Stimulated activated CD8-positive, alpha-beta memory T cell treated with anti-CD3 and anti-CD28 coated beads, Interleukin-4, amount 100 ng/mL, for 48 hours (primary cell): ENCODE measurements at places on chromosomes 12 and 14.

DNA sequence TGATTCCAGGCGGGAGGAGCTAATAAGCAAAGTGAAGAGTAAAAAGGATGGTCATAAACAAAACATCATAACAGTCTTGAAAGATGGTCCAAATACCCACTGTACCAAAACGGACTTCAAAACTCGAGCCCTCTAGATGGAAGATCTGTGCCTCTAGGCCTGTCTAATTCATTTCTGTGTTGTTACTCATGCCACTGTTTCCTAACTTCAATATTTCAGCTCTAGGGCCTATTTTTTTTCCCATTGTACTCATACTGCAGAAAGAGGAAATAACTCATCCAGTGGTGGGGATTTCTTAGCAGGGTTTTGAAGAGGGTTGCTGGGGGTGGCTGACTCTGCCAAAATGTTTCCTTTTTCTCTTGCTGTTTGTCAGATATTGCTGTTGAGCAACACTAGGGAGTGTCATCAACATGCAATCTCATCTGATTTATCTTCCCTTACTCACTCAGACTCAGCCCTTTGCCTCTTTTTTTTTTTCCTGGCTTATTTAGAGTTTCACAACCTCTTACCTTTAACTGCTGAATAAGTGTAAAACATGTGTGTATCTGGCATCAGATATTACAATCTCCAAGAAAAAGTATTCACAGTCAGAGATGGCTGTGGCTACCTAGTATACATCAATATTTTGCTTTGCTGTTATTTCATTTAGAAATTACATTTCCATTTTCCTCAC is 189.6 kb downstream of the DUSP6 start:
- DNase-seq, result peak; percentile 69

DNA sequence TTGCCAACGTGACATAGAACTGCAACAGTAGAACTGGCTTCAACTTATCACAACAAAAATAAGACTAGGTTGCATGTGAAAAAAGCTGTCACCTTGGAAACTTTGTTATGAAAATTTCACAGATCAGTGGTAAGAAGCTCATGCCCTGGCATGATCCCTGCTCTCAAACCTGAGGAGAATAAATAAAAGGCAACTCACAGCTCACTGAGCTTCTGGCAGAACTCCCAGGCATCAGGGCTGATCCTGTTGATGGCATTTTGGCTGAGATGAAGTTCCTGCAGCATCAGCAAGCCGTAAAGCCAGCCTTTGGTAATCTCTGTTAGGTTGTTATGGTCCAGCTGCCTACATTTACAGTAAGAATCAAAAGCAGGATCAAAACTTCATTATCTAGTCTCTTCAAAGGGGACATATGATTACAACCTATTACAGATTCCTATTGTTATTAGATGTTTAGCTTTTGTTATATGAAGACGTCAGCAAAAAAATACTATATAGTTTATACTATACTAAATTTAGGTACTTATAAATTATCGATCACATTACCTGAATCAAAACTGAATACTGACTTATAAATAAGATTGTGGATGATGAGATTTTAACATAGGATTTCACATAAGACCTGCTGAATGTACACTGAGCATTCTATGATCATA is 32.0 kb downstream of the LRIG3 start:
- DNase-seq, result no peak

GRCh38 chr12:30514666-30515065 is 181.0 kb downstream of the IPO8 start:
- no peak for DNase-seq

DNA sequence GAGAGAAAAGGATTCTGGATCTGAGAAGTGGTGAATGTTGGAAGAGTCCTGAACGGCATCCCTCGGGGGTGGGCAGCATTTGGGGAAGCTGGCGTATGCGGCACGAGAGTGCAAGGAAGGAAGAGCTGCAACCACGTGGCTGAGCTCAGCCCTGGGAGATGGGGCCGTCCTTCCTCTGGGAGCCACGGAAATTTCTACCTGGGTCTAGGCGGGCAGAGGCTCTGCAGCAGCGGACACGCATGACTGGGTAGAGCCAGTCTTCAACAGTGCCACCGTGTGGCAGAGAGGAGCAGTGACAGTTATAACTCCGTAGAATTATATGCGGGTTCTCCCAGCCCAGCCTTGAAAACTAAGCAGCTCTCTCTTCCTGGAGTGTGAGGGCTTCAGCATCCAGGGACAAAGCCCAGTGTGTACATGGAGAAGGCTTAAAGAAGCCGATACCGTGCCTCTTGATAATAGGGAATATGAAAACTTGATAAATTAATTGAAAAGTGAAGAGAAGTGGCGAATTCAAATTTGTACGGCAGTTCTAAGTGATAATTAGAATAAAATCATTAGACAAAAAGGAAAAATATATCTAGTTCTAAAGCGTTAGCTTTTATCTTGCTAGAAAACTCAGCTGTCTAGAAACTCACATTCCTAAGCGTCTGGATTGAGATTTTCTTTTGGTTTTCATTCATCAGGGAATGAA is 82.9 kb upstream of the STXBP6 start:
- DNase-seq, result peak; percentile 58

GRCh38 chr14:85317491-85318021 is 212.4 kb upstream of the FLRT2 start:
- no peak for DNase-seq

- DNase-seq, result no peak
Observed at GRCh38 chr12:6189028-6189427, 11.2 kb upstream of the CD9 start.

DNA sequence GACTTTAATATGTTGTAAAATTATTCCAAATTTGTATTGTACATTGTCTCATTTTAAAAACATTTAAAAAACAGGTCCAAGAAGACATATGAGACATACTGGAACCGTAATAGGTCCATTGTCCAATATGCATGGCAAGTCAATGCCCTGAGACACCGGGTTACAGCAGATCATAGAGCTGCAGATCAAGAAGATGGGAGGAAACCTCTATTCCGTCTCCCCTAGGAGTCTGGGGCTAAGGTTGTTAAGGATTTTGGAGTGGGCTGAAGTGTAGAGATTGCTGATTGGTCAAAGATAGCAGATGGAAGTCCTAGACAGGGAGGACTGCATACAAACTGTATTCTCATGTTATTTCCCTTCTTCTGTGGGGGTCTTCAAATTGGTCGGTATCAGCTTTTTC is 108.3 kb upstream of the PLEKHA5 start:
- DNase-seq, result no peak

GRCh38 chr14:48325486-48325885 is 650.1 kb upstream of the MDGA2 start:
- DNase-seq, result no peak

GRCh38 chr14:81273521-81273920 is 52.8 kb upstream of the GTF2A1 start:
- DNase-seq, result no peak

DNA sequence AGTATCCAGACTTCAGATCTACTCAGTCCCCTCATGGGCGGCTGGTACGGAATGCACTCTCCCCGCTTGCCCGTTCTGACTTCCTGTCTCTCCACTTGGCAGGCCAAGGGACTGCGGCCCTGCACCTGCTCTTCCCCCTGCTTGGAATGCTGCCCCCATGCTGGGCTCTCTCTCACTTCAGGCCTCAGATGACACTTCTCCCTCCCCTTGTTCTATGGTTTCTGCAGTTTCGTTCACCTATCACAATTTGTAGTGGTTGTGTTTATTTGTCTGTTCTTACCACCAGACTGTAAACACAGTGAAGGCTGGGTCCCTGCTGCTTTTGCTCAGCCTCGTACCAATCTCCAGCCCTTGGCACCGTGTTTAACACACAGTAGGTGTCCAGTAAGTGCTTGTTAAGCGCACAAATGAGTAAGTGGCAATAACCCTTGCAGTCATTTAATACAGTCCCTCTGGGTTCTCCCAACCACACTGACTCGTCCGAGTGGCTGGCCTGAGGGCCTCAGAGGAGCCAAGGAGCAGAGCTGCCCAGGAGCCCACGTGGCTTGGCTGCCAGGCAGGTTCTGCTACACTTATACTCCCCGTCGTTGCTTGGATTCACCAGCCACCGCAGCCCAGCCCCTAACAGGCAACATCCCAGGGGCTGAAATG is 11.8 kb downstream of the SLC6A12 start:
- DNase-seq, result no peak

GRCh38 chr14:105941226-105942166 is 415.1 kb downstream of the TMEM121 start:
- peak; percentile 13 for DNase-seq
